CD8-positive, alpha-beta memory T cell (primary cell): ENCODE measurements at places on chromosomes 1 and 21. TPM values are rescaled to one million over a fixed set of nuclear protein-coding genes. Genes with fewer than 3 reads are reported as not detected.

Gene ZNF669
- 9.4 TPM for total RNA-seq

Gene PYHIN1
- total RNA-seq = 24.2 TPM

Gene CLCA1
- total RNA-seq = not detected

Gene GJA5
- not detected for total RNA-seq

Gene DDR2
- 0.13 TPM for total RNA-seq

Gene PAQR6
- total RNA-seq = 1.9 TPM

Gene CD5L
- not detected for total RNA-seq

DNA sequence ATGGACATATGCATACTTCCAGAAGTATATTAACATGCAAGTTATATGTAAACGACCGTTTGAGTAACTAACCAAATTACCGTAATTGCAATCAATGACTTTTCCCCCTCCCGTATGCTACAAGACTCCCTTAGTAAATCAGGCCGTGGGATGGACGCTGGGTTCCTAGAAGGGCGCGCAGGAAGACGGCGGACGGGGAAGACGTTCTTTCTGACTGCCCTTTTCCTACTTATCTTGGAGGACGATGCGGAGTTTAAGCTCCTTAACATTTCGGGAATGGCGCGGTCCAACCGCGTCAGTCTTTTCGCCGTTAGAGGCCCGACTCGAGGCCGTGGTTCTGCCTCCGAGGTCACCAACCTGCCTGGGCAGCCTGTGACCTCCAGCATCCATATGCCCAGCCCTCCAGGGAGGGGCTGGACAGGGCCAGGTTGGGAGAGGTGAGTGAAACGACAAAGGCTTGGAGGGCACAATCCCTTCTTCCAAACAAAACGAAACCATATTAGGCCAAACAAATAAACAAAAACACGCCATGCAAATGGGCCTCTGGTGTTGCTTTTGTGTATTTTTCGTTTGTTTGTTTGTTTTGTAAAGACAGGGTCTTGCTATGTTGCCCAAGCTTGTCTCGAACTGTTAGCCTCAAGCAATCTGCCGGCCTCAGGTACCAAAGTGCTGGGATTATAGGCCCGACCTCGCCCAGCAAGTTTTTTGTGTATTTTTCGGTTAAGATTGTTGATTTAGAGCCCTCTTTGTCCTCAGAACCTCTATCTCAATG lies 873 bp upstream of the PI4KB start:
- DNase-seq = no peak

DNA sequence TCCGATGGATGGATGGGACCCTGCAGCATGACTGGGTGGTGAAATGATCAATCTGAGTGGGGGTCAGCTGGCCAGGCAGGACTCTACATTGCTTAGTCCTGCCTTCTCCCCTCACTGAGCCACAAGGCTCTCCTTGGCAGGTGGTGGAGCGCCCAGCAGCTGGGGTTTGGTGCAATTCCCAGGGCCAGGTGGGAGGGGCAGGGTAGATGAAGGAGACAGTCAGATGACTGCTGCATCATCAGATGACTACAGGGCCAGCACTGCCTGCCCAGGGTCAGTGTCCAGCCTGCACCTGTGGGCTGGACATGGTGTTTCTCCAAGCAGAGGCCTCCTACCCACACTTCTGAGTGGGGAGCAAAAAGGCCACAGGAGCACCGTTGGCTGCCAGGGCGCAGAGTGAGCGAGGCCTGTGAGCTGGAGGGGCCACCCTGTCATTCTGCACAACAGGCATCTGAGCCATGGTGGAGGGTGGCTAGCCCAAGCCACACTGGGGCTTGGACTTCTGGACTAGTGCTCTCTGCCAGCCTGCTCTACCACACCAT lies 103.9 kb upstream of the EDN2 start:
- DNase-seq = no peak

DNA sequence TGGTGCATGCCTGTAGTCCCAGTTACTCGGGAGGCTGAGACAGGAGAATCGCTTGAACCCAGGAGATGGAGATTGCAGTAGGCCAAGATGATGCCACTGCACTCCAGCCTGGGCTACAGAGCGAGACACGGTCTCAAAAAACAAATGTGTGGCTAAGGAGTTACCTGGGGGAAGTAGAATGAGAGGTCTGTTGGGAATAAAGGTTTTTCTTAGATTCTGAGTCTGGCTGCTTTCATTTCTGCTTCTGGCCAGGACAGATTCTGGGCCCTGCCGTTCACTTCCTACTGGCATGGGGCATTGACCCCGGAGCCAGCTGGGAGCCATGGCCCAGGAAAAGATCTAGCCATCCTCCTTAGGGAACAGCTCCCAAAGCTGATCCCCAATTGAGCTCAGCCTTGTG lies 420 bp upstream of the DCDC2B start:
- DNase-seq = no peak

DNA sequence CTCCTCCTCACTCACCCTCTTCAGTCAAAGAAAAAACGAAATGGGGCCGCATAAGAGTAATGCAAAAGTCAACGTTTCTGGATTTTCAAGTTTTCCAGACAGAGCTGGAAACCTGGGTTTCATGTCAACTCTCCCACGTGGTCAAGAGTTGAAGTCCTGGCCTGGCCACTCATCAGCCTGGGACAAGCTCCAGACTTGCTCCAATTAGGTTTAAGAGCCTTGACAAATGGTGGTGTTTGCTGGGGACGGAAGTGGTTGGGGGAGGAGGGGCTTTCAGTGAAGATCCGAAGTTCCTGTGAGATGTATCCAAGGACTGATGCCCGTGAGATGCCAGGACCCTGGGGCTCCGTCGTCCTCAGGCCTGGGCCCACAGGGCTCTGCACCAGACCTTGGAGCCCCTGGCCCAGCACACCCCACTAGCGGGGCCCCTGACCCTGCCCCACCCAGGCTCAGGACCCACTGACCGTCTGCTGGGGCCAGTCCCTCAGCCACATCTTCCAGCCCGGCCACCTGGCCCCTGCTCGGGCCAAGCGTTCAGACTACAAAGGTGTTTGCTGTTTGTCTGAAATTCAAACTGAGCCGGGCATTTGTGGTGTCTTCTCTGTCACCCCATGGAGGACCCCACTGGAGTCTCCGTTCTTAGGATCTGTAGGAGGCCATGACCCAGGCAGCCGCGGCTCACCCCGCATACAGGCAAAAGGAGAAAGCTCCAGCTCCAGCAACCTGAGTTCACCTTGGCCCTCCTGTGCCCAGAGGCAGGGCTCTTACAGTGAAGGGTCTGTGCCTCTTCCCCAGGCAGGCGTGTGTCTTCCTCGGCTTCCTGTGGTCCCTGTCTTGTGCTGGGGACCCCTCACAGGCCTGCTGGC lies 53.3 kb downstream of the SIK1 start:
- no peak for DNase-seq

GRCh38 chr1:223859058-223859457 lies 13.3 kb upstream of the TP53BP2 start:
- DNase-seq = no peak

DNA sequence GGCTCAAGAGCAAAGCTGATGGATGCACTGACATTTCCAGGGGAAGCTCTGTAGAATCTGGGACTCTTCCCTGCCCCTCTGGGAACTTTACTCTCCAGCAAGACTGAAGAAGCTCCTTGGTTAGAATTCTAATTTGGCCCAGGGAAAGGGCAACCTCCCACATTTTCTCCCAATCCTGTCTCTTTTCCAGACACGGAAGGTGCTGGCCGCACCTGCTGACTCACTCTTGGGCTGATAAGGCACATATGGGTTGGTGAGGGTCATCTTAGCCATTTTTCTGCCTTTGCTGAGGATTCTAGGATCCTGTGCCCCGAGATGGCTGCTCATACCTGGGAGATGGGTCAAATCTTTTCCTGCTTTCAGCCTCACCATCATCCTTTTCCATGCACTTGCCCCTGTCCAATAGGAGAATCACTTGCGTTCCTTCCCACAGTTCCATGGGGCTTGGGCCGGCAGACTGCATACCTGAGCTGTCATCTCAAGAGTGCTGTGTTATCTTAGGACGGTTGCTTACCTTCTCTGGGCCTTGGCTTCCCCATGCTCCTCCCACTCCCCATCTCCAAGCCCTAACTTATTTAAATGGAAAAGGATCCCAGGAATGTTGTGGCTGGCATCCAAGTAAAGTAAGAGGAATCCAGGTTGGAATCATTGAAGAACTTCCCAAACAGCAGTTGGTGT lies 1.3 kb downstream of the TINAGL1 start:
- DNase-seq = no peak

- no peak for DNase-seq
Observed at GRCh38 chr1:116941670-116942069, 32.0 kb downstream of the PTGFRN start.

GRCh38 chr1:184002071-184002470 lies 35.5 kb downstream of the COLGALT2 start:
- no peak for DNase-seq

GRCh38 chr1:182191381-182192115 lies 130.0 kb upstream of the ZNF648 start:
- no peak for DNase-seq

DNA sequence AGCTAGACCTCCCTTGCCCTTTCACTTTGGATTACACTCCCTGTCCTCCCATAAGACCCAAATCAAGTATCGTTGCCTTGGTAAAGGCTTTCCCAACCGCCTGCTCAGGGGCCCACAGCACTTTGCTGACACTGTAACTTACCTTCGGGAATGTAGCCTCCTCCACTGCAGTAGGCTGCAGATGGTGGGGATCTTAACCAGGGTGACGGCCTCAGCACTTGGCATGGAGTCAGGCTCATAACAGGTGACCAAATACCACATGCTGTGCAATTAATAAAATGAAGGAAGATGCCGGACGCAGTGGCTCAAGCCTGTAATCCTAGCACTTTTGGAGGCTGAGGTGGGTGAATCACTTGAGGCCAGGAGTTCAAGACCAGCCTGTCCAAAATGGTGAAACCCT lies 88.7 kb upstream of the IRF2BP2 start:
- no peak for DNase-seq

DNA sequence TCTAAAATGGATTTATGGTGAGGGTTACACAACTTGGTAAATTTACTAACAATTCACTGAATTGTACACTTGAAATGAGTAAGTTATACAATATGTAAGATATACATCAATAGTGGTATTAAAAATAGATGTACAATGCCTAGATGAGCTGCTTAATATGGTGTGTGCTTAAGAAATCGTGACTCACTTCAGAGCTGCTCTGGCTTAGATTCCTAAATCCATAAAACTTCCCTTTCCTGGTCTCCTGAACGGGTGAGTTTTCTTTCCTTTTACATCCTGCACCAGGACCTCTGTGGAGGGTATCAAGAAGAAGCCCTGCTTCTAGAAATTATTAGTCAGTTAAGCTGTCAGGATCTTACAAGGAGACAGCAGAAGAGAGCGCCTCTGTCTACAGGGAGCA lies 30.4 kb downstream of the H3-3A start:
- no peak for DNase-seq

- DNase-seq = no peak
Observed at GRCh38 chr1:94486990-94487389, 54.6 kb downstream of the F3 start.

DNA sequence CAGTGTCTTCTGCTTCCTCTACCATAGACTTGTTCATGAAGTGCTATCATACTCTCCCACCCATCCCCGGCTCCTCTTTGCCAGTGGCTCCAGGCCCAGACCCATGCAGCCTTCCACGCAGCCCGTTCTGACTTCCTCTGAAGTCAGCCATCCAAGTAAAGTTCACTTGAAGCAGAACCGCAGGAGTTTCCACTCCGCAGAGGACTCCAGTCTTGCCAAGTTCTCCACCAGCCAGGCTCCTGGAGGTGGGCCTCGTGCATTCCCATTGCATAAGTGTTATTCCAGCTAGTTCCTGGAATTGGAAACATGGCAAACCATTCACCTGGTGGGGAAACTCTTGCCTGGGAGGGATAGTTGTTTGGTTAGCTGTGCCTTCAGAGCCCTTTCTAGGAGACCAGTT lies 185.1 kb downstream of the PLPP3 start:
- DNase-seq = no peak

- DNase-seq = no peak
Observed at GRCh38 chr1:101526813-101527212, 290.0 kb downstream of the S1PR1 start.
